Nasal cavity respiratory epithelium epithelial cell of viscerocranial mucosa (primary cell): ENCODE measurements at places on chromosomes 11 and 22. TPM values are rescaled to one million over a fixed set of nuclear protein-coding genes. Genes with fewer than 3 reads are reported as not detected.

SLC22A8 gene
- not detected in 2 replicates for total RNA-seq

RCE1 gene
- total RNA-seq = 23.2 and 33.5 TPM in 2 replicates

TMEM191C gene
- total RNA-seq = 0.34 and 0.85 TPM in 2 replicates

AIFM3 gene
- 0.68 and 5.8 TPM in 2 replicates for total RNA-seq

C11orf21 gene
- total RNA-seq = not detected in 2 replicates

BARX2 gene
- total RNA-seq = 2.7 and 4.1 TPM in 2 replicates

OR2AG1 gene
- not detected in 2 replicates for total RNA-seq

NLRP6 gene
- not detected in 2 replicates for total RNA-seq

RAPSN gene
- 0.34 and 0.36 TPM in 2 replicates for total RNA-seq

PDE2A gene
- 2.1 and 2.6 TPM in 2 replicates for total RNA-seq

MIF gene
- total RNA-seq = 210 and 212 TPM in 2 replicates

SPI1 gene
- not detected in 2 replicates for total RNA-seq

HMOX1 gene
- total RNA-seq = 6.2 and 13.7 TPM in 2 replicates

PRDX5 gene
- 188 and 482 TPM in 2 replicates for total RNA-seq

MISFA gene
- 0.50 TPM in 1 of 2 replicates, not detected in the other for total RNA-seq

SOX10 gene
- total RNA-seq = not detected in 2 replicates

C11orf91 gene
- not detected in 2 replicates for total RNA-seq

MMP3 gene
- 0.34 and 0.36 TPM in 2 replicates for total RNA-seq

MS4A3 gene
- total RNA-seq = not detected in 2 replicates

RIMBP3C gene
- total RNA-seq = not detected in 2 replicates

RASGRP2 gene
- total RNA-seq = not detected in 2 replicates

HTR3B gene
- total RNA-seq = not detected in 2 replicates

KIF18A gene
- 0.57 and 1.0 TPM in 2 replicates for total RNA-seq

LIPT2 gene
- total RNA-seq = 1.7 and 1.9 TPM in 2 replicates

DDI1 gene
- total RNA-seq = not detected in 2 replicates

TRIM49D2 gene
- total RNA-seq = not detected in 2 replicates

APOL5 gene
- not detected in 2 replicates for total RNA-seq

PARVA gene
- 9.9 and 21.5 TPM in 2 replicates for total RNA-seq

DAGLA gene
- under 0.01 and 2.2 TPM in 2 replicates for total RNA-seq

CREBZF gene
- total RNA-seq = 37.1 and 40.7 TPM in 2 replicates

CREB3L1 gene
- total RNA-seq = 1.5 TPM in 1 of 2 replicates, not detected in the other

XKR3 gene
- total RNA-seq = not detected in 2 replicates
